CD4-positive, alpha-beta T cell treated with Interleukin-15 for 1 hour (primary cell): ENCODE measurements at places on chromosomes 11 and 22.
A peak's percentile ranks its signal among the peaks of the same experiment; 100 is the strongest.

DNA sequence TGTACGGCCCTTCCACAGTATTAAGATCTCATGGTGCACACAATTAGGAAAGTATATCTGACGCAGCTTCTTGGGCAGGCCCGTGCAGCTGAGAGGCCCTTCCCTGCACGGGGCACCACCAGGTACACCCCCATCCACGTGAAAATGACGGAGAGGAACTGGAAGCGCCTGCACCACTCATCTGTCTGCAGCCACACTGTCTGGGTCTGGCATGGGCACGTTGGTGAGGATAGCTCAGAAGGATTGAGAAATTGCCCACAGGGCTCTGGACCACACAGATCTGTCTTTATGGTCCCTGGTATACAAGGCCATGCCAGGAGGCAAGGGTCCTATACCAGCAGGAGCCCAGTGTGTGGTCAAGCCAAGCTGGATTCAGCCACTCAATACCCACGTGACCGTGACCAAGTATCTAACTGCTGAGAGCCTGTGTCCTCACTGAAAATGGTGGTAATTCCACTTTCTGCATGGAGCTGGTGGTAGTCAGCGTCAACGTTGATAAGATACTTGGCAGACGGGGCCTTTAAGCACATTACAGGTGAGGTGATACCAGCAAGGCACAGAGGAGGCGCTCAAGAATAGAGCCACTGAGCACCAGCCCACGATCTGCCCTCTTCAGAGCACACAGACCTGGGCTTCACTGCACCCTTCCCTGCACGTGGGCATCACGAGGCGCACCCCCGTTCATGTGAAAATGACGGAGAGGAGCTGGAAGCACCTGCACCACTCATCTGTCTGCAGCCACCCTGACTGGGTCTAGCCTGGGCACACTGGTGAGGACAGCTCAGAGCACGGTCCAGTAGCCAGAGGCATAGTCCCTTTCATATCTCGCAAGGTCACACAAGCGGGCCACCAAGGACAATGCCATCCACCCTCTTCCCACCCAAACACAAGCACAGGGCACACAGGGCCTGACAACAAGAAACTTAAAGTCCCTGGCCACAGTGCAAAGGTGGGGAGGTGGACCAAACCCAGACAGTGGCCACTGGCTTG, 28.4 kb downstream of the SHANK2 start:
- DNase-seq: no peak

DNA sequence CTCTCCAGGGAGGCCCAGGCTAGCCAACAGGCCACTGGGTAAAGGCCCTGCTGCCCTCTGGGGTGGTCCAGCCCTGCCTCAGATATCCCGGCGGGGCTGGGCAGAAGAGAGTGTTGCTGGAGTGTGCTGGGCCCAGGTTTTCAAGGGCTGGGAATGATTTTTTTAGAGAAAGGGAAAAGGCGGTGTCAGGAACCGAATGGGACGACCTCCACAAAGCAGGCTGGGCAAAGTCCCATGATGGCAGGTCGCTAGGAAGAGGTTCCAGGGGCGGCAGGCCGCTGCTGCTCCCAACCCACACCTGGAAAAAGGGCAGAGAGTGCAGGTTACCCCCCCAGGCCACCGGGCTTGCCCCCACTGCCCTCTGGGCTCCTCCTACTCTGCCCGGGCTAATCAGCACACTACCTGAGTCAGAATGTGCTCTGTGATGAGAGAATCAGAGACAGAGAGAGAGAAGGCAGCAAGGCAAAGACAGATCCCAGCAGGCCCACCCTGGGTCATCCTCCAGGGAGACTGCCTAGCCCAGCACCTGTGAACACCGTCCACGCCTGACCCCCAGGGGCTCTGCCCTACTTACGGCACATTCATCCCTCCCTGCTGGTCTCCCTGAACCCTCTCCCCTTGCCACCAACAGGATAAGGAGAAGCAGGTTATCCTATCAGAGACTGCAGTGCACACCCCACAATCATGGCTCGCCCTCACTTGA, 4.6 kb downstream of the PATZ1 start:
- DNase-seq: no peak

- DNase-seq: no peak
Measured at GRCh38 chr22:45136594-45136993, 27.1 kb upstream of the NUP50 start.

- peak; percentile 49 for DNase-seq
Measured at GRCh38 chr11:128686745-128687177, 7.1 kb upstream of the FLI1 start.

- no peak for DNase-seq
Measured at GRCh38 chr11:88508759-88509581, 171.4 kb upstream of the CTSC start.

DNA sequence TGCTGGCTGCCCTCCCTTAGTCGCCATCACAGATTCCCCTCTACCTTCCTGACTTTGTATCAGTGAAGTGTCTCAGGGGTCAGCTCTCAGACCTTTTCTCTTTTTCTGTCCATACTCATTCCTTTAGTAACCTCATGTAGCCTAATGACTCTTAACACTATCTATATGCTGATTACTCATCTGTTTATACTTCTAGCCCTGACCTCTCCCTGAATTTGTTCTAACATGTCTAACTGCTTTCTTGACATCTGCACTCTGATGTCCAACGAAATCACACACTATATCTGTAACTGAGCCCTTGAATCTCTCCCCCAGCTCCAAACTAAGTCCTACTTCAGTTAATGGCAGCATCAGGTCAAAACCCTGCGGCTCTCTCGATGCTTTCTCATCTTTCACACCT, 135.8 kb upstream of the TIMP3 start:
- DNase-seq: no peak

DNA sequence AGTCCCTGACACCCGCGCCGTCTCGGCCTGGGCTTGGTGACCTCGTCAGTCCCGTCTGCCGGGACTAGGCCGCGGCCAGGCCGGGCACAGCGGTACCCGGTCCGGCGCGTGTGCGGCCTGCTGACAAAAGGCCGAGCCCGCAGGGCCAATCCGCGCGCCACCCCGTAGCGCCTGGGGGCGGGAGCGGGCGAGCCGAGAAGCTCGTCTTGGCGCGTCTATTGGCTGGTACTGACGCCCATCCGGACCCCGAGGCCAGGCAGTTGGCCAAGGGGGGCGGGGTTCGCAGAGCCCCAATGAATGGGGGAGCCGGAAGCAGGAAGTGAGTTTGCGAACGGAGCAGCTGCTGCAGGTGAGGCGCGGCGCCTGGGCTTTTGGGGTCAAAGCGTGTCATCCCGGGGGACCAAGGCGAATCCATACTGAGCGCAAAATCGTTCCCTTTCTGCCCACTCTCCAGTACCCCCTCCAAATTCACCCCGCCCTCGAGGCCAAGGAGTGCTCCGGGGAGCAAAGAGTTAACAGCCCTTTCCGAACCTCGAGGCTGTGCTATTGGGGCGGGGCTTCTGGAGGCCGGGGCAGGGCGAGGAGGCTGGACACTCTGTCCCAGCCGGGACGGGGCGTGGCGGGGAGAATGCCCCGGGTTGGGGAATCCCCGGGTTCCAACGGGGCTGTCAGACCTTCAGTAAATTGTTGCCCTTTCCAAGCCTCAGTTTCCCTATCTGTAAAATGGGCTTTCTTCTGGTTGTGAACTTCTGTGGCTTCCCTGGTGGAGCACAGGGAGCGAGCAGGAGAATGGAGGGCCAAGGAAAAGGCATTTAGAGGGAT, at the start of gene DPP3:
TSS of gene DPP3 (plus strand) at position 318 of the 822 bp plus-strand sequence. CDS start 1,767 bp downstream, outside the sequence.
- DNase-seq: peak; percentile 95

- DNase-seq: no peak
Measured at GRCh38 chr11:130719220-130719915, 196.9 kb downstream of the SNX19 start.

DNA sequence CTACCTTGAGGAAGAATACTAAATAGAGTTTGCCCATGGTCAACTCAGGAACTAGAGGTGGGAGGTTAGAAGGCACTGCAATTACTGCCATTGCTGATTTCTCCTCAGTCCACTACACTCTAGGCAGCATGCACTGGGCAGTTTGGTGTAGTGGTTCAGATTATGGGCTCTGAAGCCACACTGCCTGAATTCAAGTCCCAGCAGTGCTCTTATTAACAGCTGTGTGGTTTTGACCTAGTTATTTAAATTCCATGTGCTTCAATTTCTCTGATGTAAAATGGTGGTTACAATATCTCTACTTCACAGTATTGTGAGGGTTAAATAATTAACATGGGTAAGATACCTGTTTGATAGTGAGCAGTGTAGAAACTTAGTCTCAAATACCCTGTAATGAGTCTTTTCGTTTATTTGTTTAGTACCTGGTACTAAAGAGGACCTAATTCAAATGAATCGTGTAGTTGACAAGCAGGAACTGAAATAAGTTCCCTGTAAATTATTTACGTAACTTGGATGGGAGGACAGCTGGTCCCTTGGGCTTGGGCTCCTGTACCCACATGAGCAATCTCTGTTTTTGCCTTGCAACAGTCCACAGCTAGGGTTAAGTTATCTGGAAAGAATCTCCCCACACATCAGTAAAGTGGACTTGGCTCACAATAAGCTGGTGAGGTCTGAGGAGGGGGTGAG, 17.8 kb downstream of the PRR5L start:
- DNase-seq: no peak

- no peak for DNase-seq
Measured at GRCh38 chr11:69106031-69106811, 49.5 kb upstream of the SMIM38 start.

DNA sequence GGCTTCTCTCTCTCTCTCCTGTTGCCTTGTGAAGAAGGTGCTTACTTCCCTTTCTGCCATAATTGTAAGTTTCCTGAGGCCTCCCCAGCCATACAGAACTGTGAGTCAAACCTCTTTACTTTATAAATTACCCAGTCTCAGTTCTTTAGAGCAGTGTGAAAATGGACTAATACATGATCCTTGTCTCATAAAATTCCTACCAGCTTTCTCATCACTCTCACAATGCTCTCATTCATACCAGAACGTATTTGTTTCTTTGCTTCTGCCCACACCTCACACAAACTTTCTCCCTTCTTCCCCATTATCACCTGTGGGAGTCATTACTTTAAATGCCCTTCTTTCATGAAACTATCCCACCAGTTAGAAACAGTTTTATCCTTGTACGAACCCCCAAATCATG, 62.7 kb upstream of the ARHGAP42 start:
- no peak for DNase-seq

DNA sequence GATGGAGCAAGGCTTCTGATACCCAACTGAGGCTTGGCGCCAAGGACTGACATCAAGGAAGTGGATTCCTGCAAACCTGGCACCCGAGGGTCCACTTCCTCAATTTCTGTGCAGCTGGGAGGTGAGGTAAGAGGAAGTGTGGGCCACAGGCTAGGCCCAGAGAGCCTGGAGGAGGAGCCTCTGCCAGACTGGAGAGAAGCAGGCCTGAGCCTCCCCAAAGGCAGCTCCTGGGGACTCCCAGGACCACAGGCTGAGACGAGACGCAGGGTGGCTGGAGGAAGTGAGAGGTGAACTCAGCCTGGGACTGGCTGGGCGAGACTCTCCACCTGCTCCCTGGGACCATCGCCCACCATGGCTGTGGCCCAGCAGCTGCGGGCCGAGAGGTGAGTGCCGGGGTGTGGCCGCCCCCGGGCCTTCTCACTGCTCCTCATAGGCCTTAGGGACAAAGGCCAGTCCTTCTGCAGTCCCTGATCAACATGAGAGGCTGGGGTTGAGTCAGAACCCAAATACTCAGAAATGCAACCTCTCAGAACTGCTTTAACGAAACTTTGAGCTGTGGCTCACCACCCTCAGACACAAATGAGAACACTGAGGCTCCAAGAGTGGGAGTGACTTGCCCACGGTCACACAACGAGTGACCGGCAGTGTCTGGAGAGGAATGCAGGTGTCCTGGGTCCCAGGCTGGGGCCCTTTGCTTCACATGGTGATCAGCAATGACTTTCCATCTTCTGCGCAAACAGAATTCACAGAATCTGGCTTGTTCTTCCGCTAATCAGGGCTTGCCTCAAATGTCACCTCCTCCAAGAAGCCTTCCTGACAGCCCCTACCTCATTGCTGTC, at the start of gene NCF4:
TSS of gene NCF4 (plus strand) at position 186 of the 839 bp plus-strand sequence. CDS start at position 352, 166 bp downstream.
- peak; percentile 85 for DNase-seq

DNA sequence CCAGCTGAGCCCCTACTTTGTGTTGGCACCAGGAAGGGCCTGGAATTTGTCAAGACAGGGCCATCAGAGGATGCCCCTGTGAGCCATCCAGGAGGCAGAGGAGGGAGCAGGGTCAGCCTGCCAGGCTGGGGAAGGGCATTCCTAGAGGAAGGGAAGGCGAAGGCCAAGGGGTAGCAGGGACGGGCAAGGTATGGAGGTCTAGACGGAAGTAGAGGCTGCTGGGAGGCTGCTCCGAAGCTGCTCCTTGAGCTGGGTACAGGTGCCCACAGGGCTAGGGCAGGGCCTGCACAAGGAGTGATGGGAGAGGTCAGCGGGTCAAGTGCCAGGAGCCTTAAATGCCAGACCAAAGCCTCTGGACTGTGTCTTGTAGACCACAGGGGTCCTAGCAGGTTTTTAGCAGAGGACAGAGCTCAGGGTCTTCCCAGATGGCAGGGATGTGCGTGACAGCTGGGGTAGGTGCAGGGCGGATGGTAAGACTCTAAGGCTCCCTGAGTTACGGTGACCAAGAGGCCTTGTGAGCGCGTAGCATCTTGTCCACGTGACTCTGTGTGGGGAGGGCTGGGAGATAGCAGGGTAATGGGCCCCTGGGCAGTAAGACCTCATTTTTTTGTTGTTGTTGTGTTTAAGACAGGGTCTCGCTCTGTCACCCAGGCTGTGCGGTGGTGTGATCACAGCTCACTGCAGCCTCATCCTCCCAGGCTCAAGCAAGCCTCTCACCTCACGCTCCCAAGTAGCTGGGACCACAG, 31.7 kb upstream of the CSNK1E start:
- DNase-seq: no peak

GRCh38 chr11:12963792-12964536, 45.2 kb upstream of the RASSF10 start:
- DNase-seq: peak; percentile 30

DNA sequence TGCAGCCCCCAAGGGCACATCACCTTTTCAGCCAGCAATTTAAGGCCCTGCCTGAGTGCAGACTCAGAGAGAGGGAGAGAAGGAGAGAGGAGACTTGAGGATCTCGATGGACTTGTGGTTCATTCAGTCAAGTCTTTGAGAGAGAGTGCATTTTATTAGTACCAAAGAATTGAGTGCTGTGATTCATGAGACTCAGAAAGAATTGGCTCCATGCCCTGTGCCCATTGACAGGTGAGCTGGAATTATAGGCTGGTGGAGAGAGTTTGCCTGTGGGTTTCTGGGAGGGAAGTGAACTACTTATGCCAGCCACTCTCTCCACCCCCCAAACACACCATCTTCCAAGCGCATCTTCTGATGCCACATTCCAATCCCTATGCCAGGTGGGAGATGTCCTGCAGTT, 236.8 kb downstream of the MN1 start:
- DNase-seq: no peak

DNA sequence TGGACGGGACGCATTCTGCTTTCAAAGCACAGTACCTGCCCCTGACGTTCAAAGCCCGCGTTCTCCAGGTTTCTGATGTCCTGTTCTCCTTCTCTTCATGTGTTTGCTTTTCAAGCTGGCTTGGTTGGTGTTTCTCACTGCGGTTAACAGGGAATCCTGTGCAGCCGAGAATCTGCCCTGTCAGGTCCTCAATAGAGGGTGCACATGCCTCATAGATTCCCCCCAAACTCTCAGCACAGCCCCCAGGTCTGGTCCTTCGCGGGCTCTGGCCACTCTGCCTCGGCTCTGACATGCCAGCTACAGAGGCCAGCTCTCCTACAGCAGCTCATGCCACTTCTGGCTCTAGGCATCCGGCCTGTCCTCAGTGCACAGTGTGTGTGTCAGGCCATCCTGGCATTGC, 1343.8 kb downstream of the TBC1D22A start:
- no peak for DNase-seq

- DNase-seq: peak; percentile 79
Measured at GRCh38 chr11:47917599-47918369, 62.6 kb upstream of the PTPRJ start.
